ENCODE measurements at places on chromosomes 5 and 9.

DNA sequence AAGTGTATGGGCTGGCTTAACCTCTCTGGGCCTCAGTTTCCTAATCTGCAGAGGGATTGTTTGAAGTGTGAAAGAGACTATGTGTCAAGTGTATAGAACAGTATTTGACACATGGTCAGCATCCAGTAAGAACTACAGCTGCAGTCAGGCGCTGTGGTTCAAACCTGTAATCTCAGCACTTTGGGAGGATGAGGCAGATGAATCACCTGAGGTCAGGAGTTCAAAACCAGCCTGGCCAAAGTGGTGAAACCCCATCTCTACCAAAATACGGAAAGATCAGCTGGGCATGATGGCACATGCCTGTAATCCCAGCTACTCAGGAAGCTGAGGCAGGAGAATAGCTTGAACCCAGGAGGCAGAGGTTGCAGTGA, 31.9 kb upstream of the STING1 start:
- DNase-seq = no peak

GRCh38 chr9:134344068-134344799, 18.0 kb downstream of the RXRA start:
- no peak for DNase-seq

DNA sequence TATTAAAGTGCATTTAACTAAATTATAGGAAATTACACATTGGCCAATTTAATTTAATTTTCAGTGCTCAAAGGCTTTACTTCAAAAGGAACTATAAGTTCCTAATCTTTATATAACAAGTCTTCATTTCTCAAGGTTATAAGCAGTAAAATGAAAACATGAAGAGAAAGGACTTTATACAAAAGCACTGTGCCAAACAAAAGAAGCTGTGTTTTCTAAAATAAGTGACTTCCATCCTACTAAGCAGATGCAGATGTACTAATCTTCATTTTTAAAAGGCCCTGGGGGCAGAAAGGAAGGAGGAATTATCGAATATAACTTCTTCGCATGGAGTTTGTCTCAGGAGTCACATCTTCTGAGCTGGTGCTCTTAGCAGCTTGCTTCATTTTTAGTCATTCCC, 81.4 kb downstream of the SHC3 start:
- DNase-seq = no peak

GRCh38 chr5:122611406-122611805, 163.5 kb upstream of the SNX2 start:
- no peak for DNase-seq

DNA sequence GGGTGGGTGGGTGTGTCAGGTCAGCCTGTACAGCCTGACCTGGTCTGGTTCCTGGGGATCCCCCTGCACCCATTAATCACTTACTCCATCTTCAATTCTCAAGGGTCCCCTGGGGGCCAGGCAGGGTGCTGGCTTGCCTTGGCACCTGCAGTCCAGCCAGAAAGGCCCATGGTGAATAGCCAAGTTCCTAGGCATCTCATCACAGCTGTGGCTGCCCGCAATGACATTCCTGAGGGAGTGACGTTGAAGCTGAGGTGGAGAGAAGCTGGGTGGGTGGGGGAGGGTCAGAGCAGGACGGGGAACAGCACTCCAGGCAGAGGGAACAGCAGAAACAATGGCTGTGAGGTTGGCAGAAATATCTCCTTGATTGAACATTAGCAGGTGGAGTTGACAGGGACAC, 10.6 kb downstream of the HMCN2 start:
- DNase-seq = no peak

- no peak for DNase-seq
Observed at GRCh38 chr5:91240175-91240574, 142.9 kb downstream of the ARRDC3 start.

GRCh38 chr5:88833371-88834130, 49.4 kb downstream of the MEF2C start:
- no peak for DNase-seq

- DNase-seq = no peak
Observed at GRCh38 chr5:170448221-170448620, 55.6 kb upstream of the KCNIP1 start.

- DNase-seq = no peak
Observed at GRCh38 chr9:129517006-129517405, 103.9 kb downstream of the C9orf50 start.

DNA sequence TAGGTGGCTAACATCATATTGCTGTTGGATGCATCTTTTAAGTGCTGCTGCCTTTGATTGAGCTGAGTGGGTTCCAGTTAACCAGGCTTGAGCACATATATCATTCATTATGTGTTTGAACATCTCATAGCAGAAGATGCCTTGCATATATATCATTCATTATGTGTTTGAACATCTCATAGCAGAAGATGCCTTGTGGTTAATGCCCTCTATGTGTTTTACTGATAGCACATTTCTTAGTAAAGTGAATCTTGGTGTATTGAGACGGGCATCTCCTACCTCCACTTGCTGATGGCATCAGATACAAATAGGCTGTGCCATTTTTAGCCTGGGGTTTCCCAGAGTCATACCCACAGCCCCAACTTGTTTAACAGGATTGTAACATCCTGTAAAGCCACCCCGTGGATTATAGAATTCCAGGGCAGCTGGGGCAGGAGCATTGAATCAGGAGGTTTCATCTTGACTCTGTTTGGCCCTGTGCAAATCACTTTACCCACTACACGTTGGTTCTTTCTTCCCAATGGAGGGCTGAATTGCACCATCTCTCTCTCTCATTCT, 26.5 kb downstream of the MTAP start:
- DNase-seq = no peak

- DNase-seq = no peak
Observed at GRCh38 chr5:130278136-130278535, 373.9 kb downstream of the CHSY3 start.

GRCh38 chr5:133950821-133951612, 17.4 kb downstream of the C5orf15 start:
- no peak for DNase-seq

- DNase-seq = no peak
Observed at GRCh38 chr5:144481861-144482260, 311.2 kb downstream of the KCTD16 start.

DNA sequence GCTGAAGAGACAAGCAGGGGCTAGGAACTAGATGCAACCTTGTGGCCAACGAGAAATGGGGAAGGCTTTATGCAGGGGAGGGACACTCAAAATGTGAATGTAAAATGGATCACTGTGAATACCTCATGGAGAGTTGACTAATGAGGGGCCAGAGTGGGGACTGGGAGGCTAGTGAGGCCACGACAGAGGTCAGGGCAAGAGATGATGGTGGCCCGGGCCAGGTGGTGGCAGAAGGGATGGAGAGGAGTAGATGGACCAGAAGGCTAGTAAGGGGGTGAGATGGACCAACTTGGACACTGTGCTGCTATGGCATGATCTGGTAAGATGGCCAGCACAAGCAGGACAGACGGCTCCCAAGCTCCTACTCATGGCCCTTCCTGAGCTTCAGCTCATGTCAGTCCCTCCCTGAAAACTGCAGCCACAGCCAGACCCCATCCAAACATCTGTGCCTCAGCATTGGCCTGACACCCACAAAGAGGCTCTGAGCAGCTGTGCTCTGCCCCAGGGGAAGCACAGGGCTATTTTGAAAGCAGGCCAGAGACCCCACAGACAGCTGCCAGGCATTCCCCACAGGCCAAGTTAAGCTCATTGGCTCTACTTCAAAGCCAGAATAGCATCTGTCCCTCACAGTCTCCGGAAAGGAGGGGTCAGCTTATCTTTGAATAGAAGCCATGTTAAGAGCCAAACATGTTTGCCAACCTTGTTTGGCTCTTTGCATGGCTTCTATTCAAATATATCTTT, 22.1 kb downstream of the P4HA2 start:
- DNase-seq = peak; percentile 83

- DNase-seq = no peak
Observed at GRCh38 chr5:39176759-39177630, 42.4 kb downstream of the FYB1 start.

GRCh38 chr9:297104-297972, 82.7 kb downstream of the DOCK8 start:
- DNase-seq = no peak

GRCh38 chr9:96644137-96644536, 11.0 kb downstream of the PRXL2C start:
- DNase-seq = no peak

DNA sequence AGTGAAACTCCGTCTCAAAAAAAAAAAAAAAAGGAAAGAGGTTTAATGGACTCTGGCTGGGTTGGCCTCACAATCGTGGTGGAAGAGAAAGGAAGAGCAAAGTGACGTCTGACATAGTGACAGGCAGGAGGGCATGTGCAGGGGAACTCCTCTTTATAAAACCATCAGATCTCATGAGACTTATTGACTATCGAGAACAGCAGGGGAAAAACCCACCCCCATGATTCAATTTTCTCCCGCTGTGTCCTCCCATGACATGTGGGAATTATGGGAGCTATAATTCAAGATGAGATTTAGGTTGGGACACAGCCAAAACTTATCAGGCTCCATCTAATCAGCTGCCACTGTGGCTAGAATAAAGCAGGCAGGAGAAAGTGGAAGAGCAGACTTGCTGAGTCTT, 610.4 kb upstream of the NUDT12 start:
- DNase-seq = no peak

- no peak for DNase-seq
Observed at GRCh38 chr5:109089191-109089590, 320.6 kb downstream of the PJA2 start.

- no peak for DNase-seq
Observed at GRCh38 chr5:149674686-149675085, 55.4 kb upstream of the PPARGC1B start.

DNA sequence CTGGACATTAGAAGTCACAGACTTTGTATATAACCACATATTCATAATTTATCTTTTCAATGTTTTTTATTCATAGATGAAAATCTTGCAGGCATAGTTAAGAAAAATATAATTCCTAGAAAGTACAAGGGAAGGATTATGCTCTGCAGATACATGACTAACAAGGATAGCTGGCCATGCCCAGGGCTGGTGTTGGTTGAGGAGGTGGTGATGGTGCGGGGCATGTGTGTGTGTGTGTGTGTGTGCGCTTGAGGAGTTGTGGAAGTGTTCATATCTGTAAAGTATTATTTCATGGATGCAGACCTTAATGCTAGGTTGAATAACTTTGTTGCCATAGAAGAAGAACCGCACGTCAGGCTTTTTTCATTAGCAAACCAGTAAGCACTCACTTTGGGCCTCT, 1.3 kb downstream of the S1PR3 start:
- DNase-seq = no peak

GRCh38 chr9:134144801-134145200, 8.9 kb downstream of the WDR5 start:
- DNase-seq = no peak

DNA sequence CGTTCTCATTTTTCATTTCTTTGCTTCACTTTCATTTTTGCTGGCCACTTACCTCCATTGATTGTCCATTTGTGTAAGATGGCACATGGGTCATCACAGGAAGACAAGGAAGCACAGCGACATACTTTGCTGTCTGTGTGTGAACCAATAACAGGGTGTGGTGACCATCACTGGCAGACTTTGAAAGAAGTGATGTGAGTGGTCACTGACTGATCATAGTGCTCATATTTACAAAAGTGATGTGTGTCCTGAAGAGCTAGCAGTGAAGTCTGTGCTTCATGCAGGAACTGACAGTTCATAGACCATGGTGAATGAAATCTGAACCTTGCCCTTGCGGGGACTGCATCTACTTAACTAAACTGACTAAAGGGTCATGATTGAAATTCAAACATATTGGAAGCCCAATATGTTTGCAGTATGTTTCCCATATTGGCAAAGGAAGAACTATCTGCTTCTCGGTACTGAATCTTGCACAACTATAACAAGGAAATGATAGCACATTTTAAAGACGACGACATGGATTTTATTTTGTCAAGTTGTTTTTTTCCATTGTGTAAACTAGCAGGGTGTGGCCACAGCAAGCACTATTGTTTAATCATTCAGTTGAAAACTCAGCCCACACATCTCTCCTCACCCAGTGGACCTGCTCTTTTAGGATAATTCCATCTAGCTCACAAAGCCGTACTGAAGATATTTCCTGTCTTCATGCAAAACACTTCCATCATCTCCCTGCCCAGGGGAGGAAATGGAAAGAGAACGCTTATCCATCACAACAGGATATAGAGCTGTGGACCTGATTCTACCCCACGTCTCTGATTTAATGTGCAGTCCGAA, 232.0 kb upstream of the ANKRD55 start:
- DNase-seq = no peak

GRCh38 chr9:86352440-86353077, 1.7 kb downstream of the TUT7 start:
- DNase-seq = no peak

GRCh38 chr9:109894921-109895758, 115.1 kb downstream of the PALM2AKAP2 start:
- no peak for DNase-seq

DNA sequence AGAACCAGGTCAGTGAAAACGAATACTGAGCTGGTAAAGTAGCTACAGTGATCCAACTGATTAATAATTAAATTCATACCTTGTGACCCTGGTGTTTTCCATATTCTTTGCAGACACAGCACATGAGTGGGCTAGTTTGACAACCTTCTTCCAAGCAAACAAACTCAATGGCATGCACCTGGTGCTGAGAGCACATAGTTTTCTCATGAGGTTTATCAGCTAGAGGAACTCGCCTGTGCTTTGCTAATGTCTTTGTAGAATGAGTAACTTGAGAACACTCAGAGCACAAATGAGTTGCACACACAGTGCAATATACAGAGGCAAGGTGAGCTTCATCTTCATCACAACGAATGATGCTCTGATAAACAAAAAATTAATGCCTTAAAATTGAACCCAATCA, 12.6 kb downstream of the TRIM23 start:
- no peak for DNase-seq
